ENCODE measurements at places on chromosomes 11 and 22.
A peak's percentile ranks its signal among the peaks of the same experiment; 100 is the strongest.

GRCh38 chr11:117612177-117612576, 184.8 kb downstream of the DSCAML1 start:
- no peak for DNase-seq

DNA sequence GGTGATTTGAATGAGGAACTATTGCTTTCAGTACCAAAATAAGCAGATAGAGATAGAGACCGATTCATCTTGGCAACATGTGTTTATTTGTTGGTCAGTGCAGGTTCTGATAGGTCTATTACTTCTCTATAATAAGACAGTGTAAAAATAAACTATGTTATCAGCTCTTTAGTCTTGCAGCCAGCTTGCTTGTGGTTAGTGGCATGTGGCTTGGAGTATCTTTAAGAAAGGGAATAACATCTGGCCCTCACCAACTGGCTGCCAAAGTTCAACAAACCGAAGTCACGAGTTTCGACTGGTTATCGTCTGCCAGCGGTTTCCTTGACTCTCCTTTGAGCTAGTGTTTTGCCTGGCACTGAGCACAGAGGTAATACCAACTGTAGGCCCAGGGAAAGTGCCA, 71.8 kb downstream of the CTTN start:
- no peak for DNase-seq

- DNase-seq: no peak
These were observed 40.9 kb upstream of the SUSD2 start for GRCh38 chr22:24140357-24140756.

DNA sequence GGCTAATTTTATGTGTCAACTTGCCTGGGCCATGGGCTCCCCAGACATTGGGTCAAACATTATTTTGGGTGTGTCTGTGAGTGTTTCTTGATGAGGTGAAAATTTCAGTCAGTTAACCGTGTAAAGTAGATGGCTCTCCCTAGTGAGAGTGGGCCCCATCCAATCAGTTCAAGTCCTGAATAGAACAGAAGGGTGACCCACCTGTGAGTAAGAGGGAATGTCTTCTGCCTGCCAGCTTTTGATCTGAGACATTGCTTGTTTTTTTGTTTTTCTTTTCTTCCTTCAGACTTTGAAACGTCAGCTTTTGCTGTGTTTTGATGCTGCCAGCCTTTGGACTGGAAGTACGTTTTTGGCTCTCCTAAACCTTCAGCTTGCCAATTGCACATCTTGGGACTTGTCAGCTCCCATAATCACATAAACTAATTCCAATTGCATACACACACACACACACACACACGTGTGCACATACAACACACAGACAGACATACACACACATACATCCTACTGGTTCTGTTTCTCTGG, 300.1 kb downstream of the CNTN5 start:
- no peak for DNase-seq

DNA sequence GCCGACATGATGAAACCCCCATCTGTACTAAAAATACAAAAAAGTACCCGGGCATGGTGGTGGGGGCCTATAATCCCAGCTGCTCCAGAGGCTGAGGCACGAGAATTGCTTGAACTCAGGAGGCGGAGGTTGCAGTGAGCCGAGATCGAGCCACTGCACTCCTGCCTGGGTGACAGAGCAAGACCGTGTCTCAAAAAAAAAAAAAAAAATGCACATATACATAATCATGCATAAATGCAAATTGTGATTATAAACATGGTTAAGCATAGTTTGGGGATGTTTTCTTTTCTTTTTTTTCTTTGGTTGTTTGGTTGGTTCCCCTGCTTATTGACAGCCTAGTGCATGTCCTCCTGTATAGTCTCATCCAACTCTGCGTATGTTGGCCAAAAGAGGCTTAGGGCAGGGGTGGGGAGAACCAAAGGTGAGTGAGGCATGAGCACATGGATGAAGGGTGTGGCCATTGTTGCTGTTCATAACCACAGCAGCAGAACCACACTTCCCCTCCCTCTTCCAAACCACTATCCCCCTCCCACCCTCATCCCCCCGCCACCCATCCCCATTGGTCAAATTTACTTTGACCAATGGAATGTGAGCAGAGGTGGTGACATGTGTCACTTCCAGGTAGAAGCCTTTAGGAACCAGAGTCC, 6.9 kb upstream of the VPS37C start:
- no peak for DNase-seq

DNA sequence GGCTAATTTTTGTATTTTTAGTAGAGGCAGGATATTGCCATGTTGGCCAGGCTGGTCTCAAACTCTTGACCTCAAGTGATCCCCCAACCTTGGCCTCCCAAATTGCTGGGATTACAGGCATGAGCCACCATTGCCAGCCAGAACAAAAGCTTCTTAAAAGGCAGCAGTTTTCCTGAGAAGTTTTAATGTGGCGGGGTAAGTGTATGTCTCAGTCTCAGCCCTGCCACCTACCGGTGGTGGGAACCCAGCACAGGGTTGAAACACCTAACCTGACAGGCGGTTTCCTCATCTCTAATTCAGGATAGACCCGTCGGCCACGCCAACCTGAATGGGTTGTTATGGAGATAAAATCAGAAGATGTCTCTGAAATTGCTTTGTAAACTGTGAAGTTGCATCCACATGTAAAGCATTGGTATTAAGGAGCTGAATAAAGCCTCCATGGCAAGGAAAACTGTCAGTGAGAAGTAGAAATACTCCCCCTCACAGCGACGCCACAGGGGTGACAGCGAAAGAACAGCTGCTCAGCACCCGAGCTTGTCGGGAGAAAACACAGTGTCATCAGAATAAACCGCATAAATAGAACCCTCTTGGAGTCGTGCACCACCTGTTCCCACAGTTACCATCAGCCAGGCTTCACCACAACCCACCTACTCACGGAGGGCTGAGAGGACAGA, 165.9 kb upstream of the NCAM1 start:
- no peak for DNase-seq

GRCh38 chr11:87265132-87265531, 227.4 kb downstream of the TMEM135 start:
- DNase-seq: no peak

GRCh38 chr11:123187665-123188507, 7.2 kb downstream of the CLMP start:
- DNase-seq: no peak

- DNase-seq: no peak
These were observed 4.4 kb downstream of the HPS4 start for GRCh38 chr22:26479043-26479791.

GRCh38 chr11:85313741-85314140, 313.4 kb downstream of the DLG2 start:
- DNase-seq: no peak

GRCh38 chr11:71066311-71066710, 186.1 kb downstream of the SHANK2 start:
- no peak for DNase-seq

DNA sequence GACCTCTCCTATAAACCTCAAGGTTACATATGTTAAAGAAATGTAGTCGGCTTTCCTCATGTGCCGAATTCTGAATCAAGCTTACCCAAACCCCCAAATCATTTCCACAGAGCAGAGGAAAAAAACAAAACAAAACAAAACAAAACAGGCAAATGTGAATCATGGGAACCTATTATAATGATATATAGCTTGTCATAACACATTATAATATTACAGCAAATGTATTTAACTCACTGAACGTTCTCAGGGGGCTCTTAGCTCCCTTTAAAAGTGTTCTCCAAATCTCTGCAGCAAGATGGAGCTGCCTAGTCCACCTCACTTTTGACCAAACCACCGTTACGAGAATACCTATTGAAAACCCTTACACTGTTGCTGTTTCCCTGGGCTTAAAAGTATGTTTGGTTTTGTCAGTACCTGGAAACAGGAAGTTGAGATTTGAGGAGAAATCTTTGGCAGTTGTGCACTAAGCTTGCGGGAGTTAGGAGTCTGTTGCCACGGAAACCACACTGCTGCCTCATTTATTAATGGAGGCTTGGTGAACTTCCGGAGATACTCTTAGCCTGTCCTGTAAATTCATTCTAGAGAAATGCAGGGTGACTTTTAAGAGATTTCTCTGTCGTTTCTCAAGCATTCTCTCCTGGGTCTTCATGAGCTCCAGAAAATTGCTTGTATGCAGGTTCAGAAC, 167.0 kb upstream of the RASSF10 start:
- no peak for DNase-seq

GRCh38 chr11:44632466-44633123, 67.1 kb downstream of the CD82 start:
- DNase-seq: no peak

DNA sequence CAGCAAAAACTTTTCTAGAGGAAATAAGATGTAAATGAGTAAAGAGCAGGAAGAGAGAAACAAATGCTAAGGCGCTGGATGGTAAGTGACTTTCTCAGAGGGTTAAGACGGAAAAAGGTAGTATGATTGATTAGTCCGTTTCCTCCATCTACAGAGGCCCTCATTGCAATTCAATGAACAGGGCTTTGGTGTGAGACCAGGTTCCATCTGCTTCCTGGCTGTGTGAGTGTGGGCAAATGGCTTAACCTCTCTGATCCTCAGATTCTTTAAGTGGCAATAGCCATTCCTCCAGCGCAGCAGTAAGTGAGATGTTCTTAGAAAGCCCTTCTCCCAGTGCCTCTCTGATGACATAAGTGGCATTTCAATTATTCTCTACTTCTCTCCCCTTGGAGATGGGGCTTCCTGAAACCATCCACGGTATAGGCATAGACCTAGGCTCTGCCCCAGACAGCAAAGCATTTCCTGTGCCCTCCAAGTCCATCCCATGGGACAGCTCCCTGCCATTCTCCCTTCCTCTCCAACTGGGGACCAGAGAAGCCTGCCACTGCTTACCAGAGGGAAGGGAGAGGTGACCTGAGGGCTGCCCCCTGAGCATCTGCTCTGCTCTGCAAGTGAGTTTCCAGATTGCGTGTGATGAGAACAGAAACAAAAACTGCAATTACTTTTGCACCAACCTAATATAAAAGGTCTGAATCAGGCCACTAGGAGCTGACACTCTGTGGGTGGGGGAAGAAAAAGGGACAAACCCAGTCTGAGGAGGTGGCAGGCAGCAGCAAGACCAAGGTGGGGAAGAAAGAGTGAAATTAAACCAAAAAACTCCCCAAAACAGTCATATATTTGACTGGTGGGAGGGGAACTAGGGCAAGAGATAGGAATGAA, 12.7 kb upstream of the CD44 start:
- no peak for DNase-seq

DNA sequence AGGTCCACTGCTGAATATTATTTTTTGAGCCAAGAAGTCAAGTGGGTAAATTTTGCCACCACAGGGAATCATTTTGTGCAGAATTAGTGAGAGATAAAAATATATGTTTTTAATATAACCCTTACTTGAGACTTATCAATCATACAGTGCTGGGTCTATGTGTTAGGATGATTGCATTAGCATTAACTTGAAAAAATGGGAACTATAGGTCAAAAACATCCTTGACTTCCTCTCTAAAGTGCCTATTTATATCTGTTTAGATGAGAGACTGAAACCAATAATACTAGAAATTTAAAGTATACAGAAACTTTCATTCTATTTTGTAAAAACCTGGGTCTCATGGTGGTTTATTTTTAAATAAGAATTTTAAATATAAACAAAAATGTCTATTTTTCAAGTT, 65.1 kb upstream of the CARD18 start:
- DNase-seq: no peak

- no peak for DNase-seq
These were observed 259.0 kb downstream of the MN1 start for GRCh38 chr22:27542602-27543001.

DNA sequence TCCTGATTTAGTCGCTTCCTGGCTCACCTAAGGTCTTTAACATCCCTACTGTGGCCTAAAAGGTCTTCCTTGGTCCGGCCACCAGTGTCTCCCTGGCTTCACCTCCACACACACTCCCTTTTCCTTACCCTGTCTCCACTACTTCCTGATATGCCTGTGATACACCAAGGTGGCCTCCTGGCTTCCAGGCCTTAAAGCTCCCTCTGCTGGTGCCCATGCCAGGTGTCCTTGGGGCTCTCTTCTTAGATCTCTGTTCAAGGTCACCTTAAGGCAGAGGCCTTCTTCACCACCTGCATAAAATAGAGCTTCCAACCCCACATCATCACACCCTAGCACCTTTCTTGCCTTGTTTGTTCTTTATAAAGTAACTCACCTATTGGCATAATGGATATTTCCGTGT, 787.7 kb downstream of the NTM start:
- DNase-seq: no peak

- no peak for DNase-seq
These were observed 161.0 kb downstream of the FCHSD2 start for GRCh38 chr11:72981080-72981479.

DNA sequence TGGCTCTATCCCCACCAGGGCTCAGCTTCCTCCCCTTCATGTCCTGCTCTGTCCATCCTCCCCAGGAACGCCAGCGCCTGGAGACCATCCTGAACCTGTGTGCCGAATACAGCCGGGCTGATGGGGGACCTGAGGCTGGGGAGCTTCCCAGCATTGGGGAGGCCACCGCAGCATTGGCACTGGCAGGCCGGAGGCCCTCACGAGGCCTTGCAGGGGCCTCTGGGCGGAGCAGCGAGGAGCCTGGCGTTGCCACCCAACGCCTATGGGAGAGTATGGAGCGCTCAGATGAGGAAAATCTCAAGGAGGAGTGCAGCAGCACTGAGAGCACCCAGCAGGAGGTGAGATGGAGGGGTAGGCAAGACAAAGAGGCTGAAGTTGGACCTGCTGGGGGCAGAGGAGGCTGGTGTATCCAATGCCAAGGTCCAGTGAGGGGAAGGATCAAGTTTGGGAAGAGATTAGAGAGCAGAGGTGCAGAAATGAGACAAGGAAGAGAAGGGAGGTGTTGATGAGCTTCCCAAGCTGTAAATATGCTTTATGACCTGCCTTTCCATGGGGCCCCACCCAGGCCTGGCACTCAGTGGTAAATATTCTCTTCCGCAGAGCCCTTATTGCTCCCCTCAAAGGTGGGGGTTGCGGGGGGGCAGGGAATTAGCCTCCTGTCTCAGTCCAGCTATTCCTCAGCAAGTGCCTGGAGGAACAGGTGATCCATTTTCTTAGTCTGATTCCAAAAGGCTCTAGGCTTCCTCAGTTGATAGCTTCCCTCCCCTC, 23.9 kb downstream of the PHLDB1 start:
- DNase-seq: no peak

GRCh38 chr22:41982865-41983264, 13.6 kb downstream of the SEPTIN3 start:
- no peak for DNase-seq

- peak; percentile 74 for DNase-seq
These were observed 378.8 kb downstream of the ETS1 start for GRCh38 chr11:128208329-128209137.

DNA sequence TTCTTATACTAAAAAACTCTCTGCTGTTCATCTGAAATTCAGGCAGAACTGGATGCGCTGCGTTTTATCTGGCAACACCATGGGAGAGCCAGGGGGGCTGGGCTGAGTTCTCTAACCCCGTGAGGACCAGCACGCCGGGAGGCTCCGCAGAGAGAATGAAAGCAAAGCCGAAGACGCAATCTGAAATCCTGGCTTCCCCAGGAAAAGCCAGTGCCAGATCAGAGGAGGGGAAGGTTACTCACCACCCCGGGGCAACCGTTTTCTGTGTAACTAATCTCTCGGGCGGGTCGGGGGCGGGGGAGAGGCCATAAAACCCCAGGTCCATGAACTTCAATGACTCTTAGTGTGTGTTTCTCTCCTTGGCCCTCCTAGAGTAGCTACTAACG, 99.4 kb downstream of the SHANK2 start:
- DNase-seq: no peak

- no peak for DNase-seq
These were observed 147.9 kb upstream of the LUZP2 start for GRCh38 chr11:24348908-24349307.

All from AG04449 (cell line).